ENCODE measurements at places on chromosomes 3 and 15. TPM values are rescaled to one million over a fixed set of nuclear protein-coding genes. Genes with fewer than 3 reads are reported as not detected.

The CLDN1 gene
- 452 TPM for total RNA-seq

The OR4F15 gene
- not detected for total RNA-seq

The DAZL gene
- total RNA-seq: 0.07 TPM

The ZNF385D gene
- 0.38 TPM for total RNA-seq

The RASL12 gene
- total RNA-seq: 18.9 TPM

The GRK7 gene
- total RNA-seq: 0.34 TPM

The TMC3 gene
- total RNA-seq: 0.05 TPM

The APOD gene
- 766 TPM for total RNA-seq

The MYLK gene
- total RNA-seq: 42.1 TPM
